NCI-H82 (cell line): ENCODE measurements at places on chromosomes 1 and 21.

DNA sequence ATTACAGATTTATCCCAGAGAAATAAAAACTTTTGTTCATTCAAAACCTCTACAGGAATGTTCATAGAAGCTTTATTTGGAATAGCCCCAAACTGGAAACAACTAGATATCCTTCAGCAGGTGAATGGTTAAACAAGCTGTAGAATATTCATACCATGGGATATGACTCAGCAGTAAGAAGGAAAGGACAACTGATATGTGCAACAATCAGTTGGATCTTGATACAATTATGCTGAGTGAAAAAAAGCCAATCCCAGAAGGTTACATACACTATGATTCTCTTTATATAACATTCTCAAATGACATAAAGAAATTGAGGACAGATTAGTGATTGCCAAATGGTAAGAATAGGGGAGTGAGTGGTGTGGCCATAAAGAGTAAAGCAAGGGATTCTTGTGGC lies 376.7 kb downstream of the S1PR1 start:
- DNase-seq: no peak

DNA sequence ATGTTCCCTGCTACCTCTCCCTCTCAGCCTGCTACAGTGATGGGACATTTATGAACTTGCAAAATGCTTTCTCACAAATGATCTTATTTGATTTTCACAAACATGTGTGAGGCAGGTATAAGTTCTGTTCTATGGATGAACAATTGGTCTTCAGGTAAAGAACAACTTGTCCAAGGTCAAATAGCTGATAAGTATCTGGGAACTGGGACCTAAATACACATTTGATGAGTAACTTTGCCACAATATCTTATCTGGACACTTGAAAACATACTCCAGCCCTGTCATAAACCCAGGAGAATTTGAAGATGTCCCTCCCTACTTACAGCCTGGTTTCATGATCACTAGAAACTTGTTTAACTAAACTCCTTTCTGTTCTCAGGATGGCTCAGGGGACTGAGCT lies 23.0 kb downstream of the LRRN2 start:
- DNase-seq: no peak

- DNase-seq: peak; percentile 95
Observed at GRCh38 chr1:203522237-203522636, 28.3 kb downstream of the OPTC start.

DNA sequence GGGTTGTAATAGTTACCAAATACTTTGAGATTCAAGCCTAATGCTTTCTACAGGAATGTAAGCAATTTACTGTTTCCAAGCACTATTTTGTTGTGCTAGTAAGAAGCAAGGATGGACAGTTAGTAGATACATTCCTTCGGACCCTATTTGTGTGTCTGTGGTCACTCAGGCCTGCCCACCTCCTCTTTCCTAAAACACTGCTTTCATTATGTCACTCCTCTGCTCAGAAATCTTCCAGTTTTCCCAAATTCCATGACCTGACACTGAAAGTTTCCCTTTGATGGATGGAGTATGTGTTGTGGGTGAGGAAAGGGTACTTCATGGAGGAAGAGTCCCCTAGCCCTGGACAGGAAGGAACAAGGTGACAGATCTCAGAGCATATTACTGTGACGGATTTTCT lies 141.1 kb downstream of the DISP1 start:
- no peak for DNase-seq

- no peak for DNase-seq
Observed at GRCh38 chr1:212478467-212479025, 45.8 kb downstream of the NENF start.

- peak; percentile 59 for DNase-seq
Observed at GRCh38 chr1:234928642-234929041, 200.0 kb downstream of the TOMM20 start.

DNA sequence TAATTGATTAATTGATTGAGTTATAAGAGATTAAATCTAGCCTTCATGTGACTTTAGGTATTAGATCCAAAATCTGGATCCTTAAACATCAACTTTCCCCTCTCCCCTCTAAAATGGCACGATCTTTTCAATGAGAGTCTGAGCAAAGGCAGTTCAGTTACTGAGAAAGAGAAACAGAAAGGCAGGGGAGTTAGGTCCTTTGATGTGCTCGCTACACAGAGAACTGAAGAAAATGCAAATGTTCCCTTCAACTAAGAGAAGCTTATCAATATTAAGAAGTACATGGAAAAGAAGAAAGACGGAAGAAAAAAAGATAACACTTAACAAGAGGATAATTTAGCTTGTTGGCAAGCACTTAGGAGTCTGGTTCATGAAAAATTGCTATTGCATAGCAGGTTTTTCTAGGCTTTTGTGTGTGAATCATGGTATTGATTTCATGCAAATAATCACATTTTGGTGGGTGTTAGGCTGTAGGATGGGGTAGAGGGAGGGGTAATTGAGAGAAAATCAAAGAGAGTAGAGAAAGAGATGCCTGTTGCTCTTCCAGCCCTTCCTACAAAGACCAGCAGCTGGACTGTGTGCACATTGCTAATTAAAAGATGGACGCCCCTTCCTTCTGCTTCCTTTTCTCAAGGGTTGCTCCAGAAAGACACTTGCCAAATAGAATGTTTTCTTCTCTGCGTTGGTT lies 307.6 kb upstream of the PLXNA2 start:
- DNase-seq: no peak
